ENCODE measurements at places on chromosomes 6 and 20.
A peak's percentile ranks its signal among the peaks of the same experiment; 100 is the strongest.

DNA sequence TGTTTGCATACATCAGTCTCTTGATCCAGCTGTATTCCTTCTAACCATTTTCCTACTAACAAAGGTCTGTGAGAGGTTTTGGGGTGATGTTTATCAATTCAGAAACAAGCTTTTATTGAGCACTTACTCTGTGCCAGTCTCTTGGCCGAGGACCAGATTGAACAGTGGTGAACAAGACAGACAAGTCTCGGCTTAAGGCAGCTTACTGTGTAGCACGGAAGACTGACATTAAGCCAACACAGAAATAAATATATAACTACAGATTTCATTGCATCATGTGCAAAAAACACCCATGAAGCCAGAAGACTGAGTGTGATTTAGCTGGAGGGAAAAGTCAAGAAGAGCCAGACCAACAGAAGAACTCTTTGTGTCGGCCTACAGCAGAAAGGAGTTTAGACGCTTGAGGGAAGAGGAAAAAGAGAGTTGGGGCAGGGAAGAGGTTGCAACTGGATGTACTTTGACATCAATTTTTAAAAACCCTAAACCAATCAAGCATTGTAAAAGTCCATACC is 549.6 kb upstream of the CITED2 start:
- DNase-seq, result no peak

DNA sequence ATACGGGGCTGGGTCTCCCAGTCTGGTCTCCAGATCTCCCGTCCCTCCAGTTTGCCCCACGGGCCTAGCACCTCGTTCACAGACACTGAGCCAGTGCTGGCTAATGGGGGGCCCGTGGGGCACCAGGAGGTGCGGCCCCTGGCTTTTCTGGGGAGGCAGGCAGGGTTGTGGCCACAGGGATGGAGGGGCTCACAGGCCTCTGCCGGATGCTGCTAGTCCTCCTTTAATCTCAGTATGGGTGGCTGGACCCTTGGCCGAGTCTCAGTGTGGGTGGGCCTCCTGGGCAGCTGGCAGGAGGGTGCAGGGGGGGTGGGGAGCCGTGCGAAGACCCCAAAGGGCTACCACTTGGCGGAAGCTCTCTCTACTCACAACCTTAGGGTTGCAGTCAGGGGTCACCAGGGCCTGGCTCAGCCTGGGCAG is 1.6 kb upstream of the SOX18 start:
- DNase-seq, result no peak

DNA sequence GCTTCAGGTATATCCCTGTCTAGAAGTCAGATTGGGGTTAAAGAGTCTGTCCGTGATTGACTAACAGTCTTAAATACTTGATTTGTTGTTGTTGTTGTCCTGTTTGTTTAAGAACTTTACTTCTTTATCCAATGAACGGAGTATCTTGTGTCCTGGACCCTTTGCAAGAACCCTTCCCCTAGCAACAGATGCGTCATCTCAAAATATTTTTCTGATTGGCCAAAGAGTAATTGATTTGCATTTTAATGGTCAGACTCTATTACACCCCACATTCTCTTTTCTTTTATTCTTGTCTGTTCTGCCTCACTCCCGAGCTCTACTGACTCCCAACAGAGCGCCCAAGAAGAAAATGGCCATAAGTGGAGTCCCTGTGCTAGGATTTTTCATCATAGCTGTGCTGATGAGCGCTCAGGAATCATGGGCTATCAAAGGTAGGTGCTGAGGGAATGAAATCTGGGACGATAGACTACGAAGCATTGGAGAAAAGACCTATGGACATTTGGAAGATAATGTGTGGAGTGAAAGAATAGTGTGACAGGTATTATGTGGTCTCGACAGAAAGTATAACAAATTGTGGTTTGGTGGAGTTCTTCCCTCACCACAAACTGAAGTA is at the start of gene HLA-DRA:
HLA-DRA (plus strand) TSS at position 286 of the 613 bp plus-strand sequence; CDS start at position 350, 64 bp downstream.
- peak; percentile 51 for DNase-seq

DNA sequence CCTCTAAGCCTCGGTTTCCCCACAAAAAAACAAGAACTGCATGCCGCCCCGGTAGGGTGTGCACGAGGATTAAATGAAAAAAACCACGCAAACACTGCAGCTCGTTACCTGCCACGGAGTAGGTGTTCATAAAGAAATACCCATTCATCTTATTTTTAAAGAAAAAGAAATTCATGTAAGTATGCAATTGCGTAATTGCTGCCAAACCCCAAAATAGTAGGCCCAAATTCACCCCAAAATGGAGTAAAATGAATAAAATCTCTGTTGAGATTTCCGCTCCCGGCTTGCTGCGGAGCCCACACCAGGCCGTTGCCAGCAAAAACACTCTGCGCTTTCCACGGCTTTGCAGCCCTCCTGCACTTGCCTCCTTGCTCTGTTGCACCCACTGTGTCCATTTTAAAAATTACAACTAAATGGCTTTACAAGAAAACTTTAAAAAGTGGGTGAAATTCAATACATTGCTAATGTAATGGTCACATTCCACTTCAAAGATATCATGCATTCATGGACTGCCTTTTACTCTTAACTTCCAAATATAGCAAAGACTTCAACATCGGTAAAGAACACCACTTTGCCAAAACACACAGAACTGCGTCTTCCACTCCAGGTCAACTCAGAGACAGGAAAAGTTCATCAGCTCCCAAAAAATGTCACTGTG is 125.0 kb downstream of the ZMYND8 start:
- no peak for DNase-seq

- DNase-seq, result no peak
Measured at GRCh38 chr20:828987-829386, 4.5 kb upstream of the FAM110A start.

- no peak for DNase-seq
Measured at GRCh38 chr20:45041464-45042337, 59.2 kb downstream of the KCNS1 start.

GRCh38 chr20:48957533-48957932 is 36.0 kb downstream of the ARFGEF2 start:
- no peak for DNase-seq

DNA sequence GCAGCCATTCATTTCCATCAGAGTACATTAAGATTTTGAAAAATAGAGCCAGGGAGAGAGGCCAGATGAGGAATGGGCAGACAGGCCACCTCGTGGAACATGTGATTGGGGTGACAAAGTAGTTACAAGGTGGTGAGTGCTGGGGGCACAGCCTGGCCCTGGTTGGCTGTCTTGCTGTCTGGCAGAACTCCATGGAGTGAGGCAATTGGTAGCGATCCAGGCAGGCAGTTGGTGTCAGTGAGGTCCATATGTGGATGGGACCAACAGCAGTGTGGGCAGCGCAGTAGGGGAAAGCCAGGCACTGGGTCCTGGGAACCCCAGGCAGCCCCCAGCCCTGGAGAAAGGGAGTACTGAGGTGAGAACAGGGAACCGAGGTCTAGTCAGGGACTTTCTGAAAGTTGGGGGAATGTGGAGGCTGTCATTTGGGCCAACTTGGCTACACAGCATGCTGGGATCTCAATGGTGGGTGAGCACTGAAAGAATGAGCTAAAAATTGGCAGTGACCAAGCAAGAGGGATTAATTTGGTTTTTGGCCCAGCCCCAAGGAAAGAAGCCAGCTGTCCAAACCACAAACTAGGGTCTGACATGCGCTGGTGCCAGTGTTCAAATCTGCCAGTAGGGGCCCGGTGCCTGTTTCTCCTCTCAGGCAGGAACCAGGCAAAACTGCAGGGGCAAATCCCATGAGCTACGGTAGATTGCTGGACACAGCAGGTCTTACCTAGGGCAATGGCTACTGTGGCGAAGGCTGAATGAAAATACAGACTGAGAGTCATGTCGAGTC is 61.4 kb upstream of the E2F3 start:
- no peak for DNase-seq

DNA sequence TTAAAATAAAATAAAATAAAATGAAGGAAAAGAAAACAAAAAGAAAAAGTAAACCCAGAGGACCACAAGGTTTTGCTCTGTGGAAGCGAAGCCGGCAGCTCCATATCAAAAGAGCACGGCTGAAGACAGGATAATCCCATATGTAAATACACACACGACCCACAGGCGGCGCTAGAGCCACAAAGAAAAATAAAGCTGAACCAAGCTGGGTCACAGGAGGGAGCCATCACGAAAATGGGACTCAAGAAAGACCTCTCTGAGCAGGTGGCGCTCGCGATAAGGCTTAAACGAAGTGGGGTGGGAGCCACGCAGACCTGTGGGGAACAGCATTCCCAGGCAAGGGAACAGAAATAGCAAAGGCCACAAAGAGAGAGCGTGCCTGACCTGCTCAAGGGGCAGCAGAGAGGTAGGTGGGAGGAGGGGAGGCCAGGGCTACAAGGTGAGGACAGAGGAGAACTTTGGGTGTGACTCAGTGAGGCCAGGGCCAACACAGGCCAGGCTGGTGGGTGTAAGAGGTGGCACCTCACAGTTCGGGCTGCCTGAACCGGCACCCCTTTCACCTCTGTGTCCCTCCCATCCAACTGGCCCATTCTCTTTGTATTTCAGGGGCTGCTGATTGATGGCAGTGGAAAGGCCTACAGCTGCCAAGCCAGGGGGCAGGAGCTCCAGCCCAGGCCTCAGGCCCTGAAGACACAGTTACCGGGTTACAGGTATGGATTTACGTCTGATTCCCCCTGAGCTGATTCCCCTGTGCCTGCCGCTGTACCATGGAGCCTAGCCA is 26.0 kb downstream of the PTGIS start:
- peak; percentile 86 for DNase-seq

GRCh38 chr6:32685603-32686002 is 19.1 kb upstream of the HLA-DQB1 start:
- no peak for DNase-seq

- peak; percentile 52 for DNase-seq
Measured at GRCh38 chr20:25285091-25285647, 37.3 kb downstream of the PYGB start.

DNA sequence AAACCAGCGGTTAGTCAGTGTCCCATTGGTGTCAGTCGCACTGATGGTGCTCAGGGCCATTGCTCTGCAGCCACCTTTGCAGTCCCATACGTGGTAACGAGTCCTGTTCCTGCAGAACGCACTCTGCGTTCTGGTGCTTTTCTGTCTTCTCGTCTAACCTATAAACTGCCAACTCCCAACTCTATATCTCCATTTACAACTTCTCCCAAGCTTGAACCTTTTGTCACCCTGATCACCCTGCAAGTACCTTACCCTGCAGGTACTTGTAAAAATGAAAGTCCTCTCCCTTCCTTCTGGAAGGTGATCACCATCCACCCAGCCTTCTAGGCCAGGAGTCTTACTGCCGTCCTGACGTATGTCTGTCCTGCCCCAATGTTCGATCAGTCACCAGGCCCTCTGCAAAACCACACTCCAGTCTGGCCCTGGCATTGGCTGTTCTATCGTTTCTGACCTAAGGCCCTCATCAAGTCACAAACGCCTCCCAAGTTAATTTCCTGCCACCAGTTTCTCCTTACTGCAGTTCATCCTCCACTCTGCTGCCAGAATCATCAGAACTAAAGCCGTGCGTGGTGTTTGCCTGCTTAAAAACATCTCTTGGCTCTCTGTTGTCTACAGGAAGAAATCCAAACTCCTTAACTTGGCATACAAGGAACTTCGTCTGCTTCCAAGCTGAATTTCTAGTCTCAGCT is 7.9 kb downstream of the RREB1 start:
- DNase-seq, result no peak

GRCh38 chr6:5175635-5176034 is 85.1 kb downstream of the LYRM4 start:
- DNase-seq, result no peak

GRCh38 chr6:4069199-4069598 is 9.7 kb downstream of the FAM217A start:
- DNase-seq, result no peak

DNA sequence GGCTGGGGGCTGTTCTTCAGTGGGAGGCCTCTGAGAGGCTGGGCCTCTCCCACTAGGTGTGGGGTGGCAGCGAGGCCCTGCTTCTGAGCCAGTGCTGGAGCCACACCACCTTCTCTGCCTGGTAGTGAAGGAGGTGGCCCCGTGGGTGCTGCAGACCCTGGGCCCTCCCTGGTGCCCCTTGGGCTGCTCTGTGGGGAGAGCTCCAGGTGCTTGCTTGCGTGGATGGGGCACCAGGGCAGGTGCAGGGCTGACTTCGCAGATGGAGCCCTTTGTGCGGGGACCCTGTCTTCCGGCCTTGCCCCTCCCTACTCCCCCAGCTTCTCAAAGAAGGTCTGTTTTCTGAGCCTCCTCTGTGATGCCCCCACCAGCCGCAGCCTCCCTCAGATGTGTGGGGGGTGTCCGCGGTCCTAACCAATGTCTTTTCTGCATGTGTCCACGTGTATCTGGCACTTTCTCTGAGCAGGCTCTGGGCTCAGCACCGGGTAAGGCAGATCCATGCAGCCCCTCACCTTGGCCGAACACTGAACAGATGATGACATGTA is 17.2 kb upstream of the MYT1 start:
- DNase-seq, result no peak

DNA sequence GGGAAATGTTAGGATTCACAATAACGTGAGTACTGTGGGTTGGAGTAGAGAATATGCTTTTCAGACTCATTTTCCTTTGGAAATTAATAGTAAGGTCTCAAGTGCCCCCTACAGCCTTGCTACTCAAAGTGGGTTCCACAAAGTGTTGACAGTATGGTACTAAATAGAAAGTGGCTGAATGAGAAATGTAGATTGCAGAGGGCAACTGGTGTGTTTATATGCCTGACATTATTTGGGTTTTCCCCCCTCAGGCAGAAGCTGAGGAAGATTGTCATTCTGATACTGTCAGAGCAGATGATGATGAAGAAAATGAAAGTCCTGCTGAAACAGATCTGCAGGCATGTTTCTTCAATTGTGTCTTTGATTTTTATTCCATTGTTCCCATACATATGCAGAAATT is 5.6 kb downstream of the FBXO9 start:
- no peak for DNase-seq

DNA sequence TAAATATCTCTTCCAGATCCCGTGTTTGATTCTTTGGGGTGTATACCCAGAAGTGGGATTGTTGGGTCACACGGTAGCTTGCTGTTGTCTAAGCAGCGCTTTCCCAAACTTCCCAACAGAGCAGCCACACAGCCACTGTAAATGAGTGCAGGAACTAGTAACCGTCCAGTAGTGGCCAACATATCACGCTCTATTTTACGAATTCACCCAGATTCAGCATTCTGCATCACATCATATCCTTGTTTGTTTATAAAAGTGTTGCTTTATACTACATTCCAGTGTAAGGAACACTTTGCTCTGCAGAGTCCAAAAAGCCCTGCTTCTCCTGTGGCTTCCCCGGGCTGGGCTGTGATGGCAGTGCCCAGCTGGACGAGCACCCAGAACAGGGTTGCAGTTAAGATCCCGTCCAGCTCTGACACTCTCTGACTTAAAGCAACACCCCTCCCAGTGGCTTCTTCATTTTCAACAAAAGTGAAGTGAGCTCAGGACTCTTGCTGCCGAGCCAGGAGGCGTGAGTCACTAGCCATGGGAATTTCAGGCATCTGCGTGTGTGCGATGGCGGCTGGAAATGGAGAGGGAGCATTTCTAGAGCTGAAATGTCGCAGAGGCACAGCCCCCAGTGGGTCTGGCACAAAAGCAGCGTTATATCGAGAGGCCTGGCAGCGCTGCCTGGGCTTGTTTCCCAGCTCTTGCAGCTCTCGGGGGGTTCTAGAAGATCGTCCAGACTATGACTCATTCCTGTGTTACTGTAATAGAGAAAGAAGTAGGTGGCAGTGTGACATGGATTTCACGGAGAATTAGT is 216.3 kb upstream of the ECI2 start:
- peak; percentile 37 for DNase-seq

GRCh38 chr20:37907677-37908401 is 4.9 kb downstream of the VSTM2L start:
- DNase-seq, result no peak
